ENCODE measurements at places on chromosomes 16 and 17.

DNA sequence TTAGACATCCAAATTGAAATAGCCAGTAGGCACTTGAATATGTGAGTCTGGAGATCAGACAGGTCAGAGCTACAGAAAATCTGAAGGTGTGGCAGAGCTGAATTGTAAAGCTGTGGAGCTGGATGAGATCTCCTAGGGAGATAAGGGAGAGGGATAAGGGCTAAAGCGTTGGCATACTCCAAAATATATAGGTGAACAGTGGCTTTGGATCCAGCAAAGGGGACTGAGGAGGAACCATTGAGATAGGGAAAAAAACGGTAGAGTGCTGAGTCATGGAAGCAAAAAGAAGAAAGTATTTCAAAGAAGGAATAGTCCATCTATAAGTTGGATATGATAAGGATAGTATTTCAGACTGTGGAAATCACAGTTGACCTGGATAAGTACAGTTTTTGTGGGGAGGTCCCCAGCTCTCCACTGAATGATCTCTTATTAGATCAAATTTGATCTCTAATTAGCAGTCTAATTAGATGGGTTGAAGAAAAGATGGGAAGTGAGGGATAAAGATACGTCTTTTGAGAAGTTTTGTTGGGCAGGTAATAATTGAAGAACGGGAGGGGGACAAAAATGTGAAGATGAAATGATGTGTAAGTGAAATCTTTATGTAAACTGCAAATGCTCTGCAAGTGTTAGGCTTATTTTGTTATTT, 587 bp upstream of the DBF4B start:
- DNase-seq, result no peak

GRCh38 chr17:67375716-67376115, 1.4 kb upstream of the PITPNC1 start:
- no peak for DNase-seq

DNA sequence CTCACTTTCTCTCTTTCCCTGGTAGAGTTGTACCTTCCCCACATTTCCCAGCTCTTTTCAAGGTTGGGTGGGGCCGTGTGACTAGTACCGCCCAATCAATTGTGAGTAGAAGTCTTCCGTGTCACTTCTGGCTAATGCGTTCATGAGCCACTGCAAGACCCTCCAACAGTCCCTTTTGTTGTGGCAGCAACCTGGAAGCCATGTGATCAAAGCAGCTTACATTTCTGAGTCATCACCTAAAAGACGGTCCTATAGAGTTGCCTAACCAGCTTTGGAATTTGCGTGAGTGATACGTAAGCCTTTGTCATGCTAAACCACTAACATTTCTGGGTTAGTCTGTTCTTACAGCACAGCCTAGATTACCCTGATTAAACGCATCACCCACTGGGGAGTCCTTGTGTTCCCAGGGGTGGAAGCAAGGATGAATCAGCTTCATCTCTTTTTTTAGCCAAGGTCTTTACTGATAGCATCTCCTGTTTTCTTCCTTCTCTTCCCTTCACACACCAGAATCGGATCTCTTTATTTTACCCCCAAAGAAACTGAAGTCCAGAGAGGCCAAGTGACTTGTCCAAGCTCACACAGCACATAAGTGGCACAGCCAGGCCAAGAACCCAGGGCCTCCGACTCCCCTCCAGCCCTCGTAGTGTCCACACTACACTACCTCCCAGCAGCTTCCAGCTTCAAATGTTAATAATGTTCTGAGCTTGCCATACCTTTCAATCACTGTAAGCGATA, 366.3 kb upstream of the XYLT1 start:
- no peak for DNase-seq

GRCh38 chr17:73742948-73743381, 98.7 kb upstream of the SDK2 start:
- no peak for DNase-seq

DNA sequence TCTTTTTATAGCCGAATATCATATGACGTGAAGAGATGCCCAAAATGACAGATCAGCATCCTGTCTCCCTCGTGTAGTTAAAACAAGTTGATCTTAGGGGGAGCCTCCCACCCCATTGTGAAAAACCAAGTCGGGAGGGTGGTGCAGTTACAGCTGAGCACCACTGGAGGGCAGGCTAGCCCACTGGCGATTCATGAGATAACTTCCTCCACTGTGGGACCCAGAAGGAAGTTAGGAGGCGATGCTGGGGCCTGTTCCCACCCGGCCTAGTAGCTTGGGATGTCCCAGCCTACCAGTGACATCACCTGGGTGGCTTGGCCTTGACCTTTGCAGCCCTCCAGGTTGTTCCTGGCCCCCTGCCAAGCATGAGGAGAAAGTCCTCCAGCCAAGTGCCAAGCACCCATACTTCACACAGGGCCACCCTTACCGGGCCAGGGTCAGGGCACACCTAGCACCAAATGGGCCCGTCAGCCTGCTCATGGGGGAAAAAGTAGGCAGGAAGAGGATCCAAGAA, 8.1 kb upstream of the CPNE2 start:
- DNase-seq, result peak; percentile 55

- no peak for DNase-seq
These were observed 50.8 kb upstream of the SMIM36 start for GRCh38 chr17:55561973-55562495.

GRCh38 chr16:27202923-27203506, 311 bp upstream of the KDM8 start:
- DNase-seq, result peak; percentile 93
